GM20000 (cell line): ENCODE measurements at places on chromosomes 13 and 19.

GRCh38 chr19:32676186-32676894, 692 bp downstream of the RGS9BP start:
- DNase-seq = peak; percentile 53

GRCh38 chr19:5032101-5032967, 63.4 kb downstream of the KDM4B start:
- no peak for DNase-seq

DNA sequence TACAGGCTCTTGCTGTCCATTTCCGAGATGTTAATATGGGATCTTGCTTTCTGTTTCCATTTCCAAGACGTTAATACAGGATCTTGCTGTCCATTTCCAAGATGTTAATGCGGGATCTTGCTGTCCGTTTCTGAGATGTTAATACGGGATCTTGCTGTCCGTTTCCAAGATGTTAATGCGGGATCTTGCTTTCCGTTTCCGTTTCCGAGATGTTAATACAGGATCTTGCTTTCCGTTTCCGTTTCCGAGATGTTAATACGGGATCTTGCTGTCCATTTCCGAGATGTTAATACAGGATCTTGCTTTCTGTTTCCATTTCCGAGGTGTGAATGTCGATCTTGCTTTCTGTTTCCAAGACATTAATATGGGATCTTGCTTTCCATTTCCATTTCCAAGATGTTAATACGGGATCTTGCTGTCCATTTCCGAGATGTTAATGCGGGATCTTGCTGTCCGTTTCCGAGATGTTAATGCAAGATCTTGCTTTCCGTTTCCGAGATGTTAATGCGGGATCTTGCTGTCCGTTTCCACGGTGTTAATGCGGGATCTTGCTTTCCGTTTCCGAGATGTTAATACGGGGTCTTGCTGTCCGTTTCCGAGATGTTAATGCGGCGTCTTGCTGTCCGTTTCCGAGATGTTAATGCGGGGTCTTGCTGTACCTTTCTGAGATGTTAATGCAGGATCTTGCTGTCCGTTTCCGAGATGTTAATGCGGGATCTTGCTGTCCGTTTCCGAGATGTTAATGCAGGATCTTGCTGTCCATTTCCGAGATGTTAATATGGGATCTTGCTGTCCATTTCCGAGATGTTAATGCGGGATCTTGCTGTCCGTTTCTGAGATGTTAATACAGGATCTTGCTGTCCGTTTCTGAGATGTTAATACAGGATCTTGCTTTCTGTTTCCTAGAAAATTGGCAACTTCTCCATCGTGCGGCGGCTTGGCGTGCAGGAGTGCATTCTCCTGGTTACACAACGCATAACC, 38.3 kb downstream of the PEX11G start:
- no peak for DNase-seq

DNA sequence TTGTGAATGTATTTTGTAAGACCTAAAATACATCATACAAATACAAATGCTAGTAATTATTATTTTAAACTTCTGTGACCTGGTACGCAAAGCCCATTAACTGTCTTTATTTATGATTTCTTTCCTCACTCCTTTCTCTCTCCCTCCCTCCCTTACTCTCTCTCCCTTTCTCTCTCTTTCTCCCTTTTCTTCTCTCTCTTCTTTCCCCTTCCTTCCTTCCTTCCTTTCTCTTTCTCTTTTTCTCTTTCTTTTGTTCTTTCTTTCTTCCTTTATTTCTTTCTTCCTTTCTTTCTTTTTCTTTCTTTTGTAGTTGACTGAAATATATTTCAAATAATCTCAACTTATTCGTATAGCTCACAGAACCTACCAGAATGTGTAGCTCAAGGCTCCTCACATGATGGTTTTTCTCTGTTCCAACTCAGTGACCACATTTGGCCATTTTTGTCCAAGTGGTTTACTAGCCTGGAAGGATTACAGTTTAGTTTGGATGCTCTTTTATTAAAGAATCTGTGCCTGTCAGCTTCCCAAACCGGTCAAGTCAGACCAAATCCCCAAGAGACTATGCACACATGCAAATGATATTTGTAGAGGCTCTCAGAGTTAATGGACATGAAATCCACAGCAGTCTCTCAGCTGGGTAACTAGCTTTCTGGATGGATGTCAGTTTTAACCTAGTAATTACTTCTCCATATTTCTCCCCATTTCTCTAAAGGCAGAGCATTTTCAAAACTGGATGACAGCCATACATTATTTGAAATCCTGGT, 71.7 kb downstream of the POSTN start:
- DNase-seq = no peak
